Breast epithelium (tissue), 4 donors: ENCODE measurements at places on chromosomes 3 and 15. TPM values are rescaled to one million over a fixed set of nuclear protein-coding genes. Genes with fewer than 3 reads are reported as not detected.

The SLC28A2 gene
- total RNA-seq = not detected

DNA sequence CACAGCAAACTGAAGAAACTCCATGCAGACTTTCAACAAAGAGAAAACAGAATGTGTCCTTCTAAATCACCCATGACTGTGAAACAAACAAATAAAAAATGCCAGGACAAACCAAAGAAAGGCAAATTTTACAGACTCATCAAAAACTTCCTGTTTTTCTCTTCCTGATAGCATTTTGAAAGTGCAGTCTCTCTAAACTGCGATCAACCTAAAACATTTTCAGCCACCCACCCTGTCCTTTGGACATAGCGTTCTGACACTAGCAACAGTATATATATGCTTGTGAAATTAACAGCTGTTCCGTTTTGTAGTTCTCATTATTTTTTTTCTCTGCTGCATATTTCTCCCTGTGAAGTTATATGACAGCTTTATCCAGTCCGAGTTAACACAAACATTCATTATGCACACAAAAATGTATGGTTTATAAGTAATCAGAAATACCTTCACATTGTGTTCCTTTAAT, 151.7 kb downstream of the FBN1 start:
- DNase-seq = no peak
- H3K27me3 ChIP-seq = no peaks in the 10 kb centered on the region
- H3K4me1 ChIP-seq = no peaks in the 10 kb centered on the region
- no peaks in the 10 kb centered on the region for H3K36me3 ChIP-seq
- H3K27ac ChIP-seq = peak overlapping the region; percentile 44
- H3K4me3 ChIP-seq = no peak overlapping the region

DNA sequence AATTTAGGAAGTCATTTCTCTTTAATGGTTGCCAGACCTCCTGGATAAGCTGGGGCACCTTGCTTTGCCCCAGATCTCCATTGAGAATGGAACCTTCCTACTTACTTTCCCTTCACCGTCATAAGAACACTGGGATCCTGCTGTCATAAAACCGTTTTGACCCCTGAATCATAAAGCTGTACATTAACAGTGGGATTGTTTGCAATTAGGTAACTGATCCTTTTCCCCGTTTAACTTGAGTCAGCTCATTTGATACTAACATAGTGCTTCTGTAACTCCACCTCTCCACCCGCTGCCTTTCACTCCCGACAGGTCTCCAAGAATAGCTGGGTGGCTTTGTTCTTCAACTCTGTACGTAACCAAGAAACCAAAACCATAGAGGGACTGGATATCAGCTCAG, 308.2 kb upstream of the WNT5A start:
- H3K4me3 ChIP-seq = no peak overlapping the region
- no peaks in the 10 kb centered on the region for H3K4me1 ChIP-seq
- no peaks in the 10 kb centered on the region for H3K36me3 ChIP-seq
- no peak for DNase-seq

DNA sequence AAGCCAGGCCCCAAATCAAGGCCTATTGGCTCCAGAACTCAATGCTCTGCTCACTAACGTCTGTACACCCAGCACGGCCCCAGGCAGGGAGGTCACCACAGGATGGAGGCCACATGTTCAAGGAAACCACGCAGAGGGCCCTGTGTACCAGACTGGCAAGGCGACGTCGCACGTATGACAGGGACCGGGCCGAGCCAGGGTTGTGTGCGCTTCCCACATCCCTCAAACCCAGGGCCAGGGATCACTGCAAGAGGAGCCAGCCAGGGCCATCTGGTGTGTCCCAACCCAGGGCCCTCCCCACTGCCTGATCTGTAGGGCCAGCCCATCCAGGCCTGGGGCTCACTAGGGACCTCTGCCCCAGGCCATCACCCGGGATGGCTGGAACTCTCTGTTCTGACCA, 62.0 kb downstream of the ZNF445 start:
- no peak for DNase-seq
- H3K4me1 ChIP-seq = no peaks in the 10 kb centered on the region
- no peaks in the 10 kb centered on the region for H3K36me3 ChIP-seq
- H3K27me3 ChIP-seq = no peaks in the 10 kb centered on the region
- no peak overlapping the region for H3K4me3 ChIP-seq

The PRICKLE2 gene
- total RNA-seq = 35.1 TPM

DNA sequence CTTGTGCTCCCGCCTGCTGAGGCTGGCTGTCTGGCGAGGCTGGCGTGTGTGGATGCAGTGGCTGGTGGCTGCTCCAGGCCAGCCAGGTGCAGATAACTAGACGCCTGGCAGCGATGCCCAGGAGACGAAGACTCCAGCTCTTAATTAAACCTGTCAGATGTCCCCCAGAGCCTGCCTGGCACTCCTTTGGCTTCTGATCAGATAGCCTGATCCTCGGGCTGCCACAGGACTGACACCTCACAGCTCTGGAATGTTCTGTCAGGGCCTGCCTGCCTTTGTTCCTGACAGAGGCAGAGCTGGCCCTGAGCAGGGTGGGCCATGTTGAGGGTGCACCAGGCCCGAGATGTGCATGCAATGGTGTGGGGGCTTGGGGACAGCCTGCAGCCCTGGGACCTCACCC, 36.5 kb downstream of the PLXNA1 start:
- no peaks in the 10 kb centered on the region for H3K4me1 ChIP-seq
- no peak overlapping the region for H3K4me3 ChIP-seq
- H3K27me3 ChIP-seq = no peaks in the 10 kb centered on the region
- peak; percentile 55 for DNase-seq
- H3K27ac ChIP-seq = peak overlapping the region; percentile 58

The CCDC71 gene
- total RNA-seq = 31.8 TPM

GRCh38 chr15:89494941-89495637, 1.3 kb downstream of the RHCG start:
- no peaks in the 10 kb centered on the region for H3K36me3 ChIP-seq
- DNase-seq = no peak
- no peaks in the 10 kb centered on the region for H3K4me1 ChIP-seq
- peaks cover 59% of the 10 kb centered on the region for H3K27me3 ChIP-seq

- peak overlapping the region; percentile 69 for H3K27ac ChIP-seq
- H3K4me1 ChIP-seq = no peaks in the 10 kb centered on the region
- no peak for DNase-seq
Measured at GRCh38 chr15:25811481-25811906, 51.6 kb downstream of the ATP10A start.

The MORC1 gene
- total RNA-seq = under 0.01 TPM

The CCRL2 gene
- total RNA-seq = 9.2 TPM

The PLSCR2 gene
- total RNA-seq = 0.73 TPM

DNA sequence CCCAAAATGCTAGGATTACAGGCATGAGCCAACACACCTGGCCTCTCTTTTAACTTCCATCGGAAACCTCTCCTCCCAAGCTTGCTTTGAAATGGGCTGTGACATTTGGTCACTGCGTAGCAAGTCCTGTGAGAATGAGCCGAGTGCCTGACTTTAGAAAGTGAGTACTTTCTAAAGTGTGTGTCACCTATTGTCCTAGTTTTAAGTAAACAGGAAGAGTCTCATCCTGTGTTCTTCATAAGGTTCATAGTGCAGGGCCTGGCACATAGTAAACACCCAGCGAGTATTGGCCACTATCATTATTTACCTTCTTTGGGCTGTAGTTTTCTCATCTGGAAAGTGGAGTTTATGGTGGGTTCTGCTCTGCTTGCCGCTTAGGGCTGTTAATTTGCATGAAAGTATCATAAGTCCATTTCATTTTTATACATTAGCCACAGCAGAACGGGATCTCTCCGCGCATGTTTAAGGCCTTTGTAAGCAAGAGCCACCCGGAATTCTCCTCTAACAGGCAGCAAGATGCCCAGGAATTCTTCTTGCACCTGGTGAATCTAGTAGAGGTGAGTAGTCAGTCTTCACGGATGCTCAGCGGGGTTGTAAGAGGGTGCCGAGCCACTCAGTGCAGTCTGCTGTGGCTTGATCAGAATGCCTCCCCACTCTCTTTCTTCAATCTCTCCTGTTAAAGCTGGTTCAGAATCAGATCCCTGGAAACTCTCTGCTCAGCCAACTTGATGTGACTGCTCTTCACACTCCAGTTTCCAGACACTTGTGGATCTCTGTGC, 87.2 kb downstream of the USP13 start:
- H3K27ac ChIP-seq = no peak overlapping the region
- no peak for DNase-seq
- no peaks in the 10 kb centered on the region for H3K27me3 ChIP-seq

DNA sequence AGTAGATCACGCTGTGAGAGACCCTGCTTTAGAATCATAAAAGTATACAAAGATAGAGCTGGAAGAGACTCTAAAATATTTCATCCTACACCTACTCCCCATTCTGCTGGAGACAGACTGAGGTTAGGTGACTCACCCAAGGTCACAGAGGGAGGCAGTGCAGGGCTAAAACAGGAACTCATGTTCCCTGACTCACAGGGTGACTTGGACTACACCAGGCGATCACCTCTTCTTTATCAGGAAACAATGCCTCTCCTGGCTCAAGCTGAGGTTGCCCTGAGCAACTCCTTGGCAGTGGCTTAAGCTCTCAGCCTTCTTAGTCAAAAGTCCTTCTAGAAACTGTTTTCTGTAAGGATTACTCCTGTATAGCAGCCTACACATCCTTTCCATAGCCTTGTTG, 26.4 kb upstream of the TNFAIP8L3 start:
- no peak for DNase-seq
- no peaks in the 10 kb centered on the region for H3K36me3 ChIP-seq
- H3K4me3 ChIP-seq = no peak overlapping the region
- H3K4me1 ChIP-seq = no peaks in the 10 kb centered on the region

GRCh38 chr15:49964061-49964460, 155.0 kb downstream of the ATP8B4 start:
- H3K36me3 ChIP-seq = no peaks in the 10 kb centered on the region
- H3K4me3 ChIP-seq = no peak overlapping the region
- no peak overlapping the region for H3K27ac ChIP-seq
- DNase-seq = no peak
- H3K27me3 ChIP-seq = no peaks in the 10 kb centered on the region

DNA sequence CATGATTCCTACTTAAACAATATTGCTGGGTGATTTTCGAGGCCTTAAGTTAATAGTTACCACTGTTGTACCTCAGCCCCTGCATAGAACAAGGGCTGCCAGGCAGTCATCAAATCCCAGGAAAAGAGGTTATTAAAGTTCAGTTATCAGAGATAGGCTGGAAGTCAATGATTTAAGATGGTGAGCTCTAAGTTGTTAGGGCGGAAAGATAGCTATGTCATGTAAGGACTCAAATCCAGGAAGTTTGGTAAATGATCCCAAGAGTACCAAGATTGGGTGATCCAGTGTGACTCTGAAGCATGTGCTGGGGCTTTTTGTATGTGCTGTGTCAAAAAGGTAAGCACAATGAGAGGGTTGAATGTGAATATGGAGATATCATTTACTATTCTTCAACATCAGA, 287.9 kb downstream of the NLGN1 start:
- DNase-seq = no peak
- H3K4me3 ChIP-seq = no peak overlapping the region
- no peaks in the 10 kb centered on the region for H3K36me3 ChIP-seq
- H3K4me1 ChIP-seq = no peaks in the 10 kb centered on the region

DNA sequence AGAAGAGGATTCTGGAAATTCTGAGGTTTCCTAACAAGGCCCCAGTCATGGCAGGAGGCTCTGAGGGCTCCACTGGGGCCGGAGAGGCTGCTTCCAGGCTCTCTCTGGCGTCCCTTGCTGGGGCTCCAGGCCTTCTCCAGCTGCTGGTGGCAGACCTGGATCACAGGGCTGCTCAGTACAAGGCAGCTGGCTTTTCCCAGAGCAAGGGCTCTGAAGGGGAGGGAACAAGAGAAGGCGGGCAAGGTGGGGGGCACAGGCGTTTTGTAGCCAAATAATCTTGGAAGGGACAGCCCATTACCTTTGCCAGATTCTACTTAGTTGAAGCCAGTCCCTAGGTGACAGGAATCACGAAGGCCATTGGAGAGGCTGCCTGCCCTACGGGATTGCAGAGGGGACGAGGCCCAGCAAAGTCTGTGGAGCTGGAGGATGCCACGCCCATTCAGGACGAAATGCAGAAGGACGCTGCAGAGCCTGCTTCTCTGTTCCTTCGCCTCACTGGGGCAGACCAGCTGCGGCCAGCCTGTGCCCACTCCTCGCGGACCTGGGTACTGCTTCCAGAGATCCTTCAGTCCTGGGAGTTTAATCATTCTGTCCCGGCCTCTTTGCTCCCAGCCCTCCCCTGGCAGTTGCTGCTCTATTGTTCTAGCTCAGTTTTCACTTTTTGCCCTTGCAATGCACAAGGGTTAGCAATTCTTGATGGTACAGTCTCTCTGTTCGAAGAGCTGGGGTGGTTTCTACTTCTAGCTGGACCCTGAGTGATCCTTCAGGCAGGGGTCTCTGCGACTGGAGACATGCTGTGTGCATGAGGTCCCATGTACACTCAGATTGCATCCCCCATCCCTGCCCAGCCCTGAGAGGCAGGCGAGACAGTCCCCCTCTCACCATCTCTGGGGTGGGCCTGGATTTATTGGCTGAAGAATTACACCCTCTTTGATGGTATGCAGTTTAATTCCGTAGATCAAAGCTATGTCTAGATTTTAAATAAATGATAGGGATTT, 149.3 kb upstream of the MEF2A start:
- no peaks in the 10 kb centered on the region for H3K27me3 ChIP-seq
- H3K36me3 ChIP-seq = no peaks in the 10 kb centered on the region
- DNase-seq = no peak
- no peak overlapping the region for H3K4me3 ChIP-seq
- no peaks in the 10 kb centered on the region for H3K4me1 ChIP-seq
